ENCODE measurements at places on chromosomes 6 and 20.

DNA sequence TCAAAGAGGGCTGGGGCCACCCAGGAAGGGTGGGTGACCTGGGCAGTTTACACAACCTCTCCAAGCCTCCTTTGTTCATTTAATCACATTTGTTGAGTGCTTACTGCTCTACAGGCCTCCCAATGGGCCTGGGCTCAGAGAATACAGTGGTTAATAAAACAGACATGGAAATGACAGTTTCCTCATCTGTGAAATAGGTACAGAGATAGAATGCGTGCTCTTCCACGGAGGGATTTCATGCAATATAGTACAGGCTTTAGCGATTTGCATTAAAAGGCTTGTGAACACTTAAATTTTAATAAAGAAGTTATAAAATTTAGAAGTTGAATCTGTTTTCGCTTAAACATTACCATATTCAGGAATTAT is 802 bp upstream of the FERMT1 start:
- no peak for DNase-seq

- DNase-seq: no peak
Observed at GRCh38 chr6:137766596-137767370, 100.3 kb upstream of the TNFAIP3 start.

DNA sequence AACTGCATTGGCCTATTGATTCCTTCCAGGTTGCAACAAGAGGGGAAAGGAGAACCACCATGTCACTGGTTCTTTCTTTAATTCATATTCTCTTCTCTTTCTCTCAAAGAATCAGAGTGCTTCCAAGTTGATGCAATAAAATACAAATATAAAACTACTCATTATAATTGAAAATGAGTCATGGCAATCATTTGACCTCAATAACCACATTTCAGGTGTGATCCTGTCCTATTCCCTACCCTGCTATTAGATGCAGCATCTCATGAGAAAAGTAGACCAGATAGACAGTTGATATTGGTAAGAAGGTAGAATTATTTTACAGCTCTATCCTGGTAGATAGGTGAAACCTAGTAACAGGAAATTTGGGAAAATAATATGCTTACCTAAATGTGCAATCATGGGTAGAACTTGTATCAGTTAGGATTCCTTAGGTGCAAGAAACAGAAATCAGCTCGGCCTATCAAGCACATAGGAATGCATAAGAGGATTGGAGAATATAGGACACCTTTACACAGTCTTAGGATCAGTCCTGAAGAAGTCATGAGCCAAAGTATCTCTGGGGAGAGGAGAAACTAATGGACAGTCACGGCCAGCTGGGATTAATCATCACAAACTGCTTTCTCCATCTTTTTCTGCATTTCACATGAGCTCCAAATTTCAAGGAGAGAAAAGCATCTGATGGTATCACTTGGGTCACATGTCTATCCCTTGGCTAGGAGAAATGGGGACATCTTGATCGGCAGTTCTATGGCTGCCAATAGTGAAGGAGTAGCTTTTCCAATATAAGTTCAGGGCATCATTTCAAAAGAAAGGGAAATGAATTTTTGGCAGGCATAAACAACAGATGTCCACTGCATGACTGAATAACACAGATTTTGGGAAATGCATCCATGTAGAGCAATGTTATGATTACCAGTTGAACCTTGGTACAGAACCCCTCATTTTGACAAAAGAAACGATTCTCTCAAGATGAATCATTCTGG is 19.3 kb upstream of the RNF146 start:
- DNase-seq: no peak

DNA sequence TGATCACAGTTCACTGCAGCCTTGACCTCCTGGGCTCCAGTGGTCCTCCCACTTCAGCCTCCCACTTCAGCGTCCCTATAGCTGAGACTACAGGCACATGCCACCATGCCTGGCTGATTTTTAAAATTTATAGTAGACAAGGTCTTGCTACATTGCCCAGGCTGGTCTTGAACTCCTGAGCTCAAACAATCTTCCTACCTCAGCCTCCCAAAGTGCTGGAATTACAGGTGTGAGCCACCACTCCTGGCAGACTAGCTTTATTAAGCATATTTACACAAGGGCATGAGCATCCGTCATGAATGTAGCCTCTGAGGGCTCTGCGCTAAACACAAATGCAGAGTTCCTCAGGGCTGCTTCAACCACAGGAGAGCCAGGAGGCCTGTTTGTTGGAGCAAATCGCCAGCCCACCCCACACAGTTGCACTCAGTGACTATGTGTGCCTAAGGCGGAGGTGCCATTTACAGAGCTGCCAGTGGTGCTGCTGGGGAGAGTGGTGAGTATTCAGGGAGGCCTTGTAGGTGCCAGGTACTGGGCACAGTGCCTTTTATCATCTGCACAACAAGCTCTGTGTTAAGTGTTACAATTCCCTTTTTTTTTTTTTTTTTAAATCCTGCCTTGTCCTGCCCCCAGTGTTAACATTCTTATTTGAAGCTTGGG is 78.2 kb downstream of the PSMG4 start:
- DNase-seq: no peak

DNA sequence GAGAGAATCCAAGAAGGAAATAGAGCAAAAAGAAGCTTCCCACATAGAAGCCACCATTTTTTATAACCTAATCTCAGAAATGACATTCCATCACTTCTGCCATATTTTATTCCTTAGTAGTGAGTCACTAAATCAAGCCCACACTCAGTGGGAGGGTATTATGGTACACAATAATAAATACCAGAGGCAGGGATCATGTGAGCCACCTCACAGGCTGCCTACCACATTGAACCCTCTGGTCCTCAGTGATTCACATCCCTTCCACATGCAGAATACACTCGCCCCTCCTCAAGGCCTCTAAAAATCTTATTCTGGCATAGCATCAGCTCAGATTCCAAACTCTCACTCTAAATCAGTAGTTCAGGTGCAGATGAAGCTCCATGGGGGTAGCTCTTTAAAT is 49.4 kb downstream of the TMC2 start:
- DNase-seq: no peak

- DNase-seq: no peak
Observed at GRCh38 chr6:63572747-63573075, 431 bp downstream of the LOC128125822 start.

GRCh38 chr20:45500022-45500421 is 15.4 kb downstream of the SPINT3 start:
- no peak for DNase-seq

GRCh38 chr6:152701863-152702401 is 4.2 kb downstream of the MYCT1 start:
- DNase-seq: no peak

GRCh38 chr6:139335447-139336210 is 38.8 kb downstream of the CITED2 start:
- no peak for DNase-seq

- DNase-seq: no peak
Observed at GRCh38 chr6:129599467-129599866, 110.5 kb downstream of the ARHGAP18 start.

GRCh38 chr6:82988930-82989351 is 76.7 kb downstream of the UBE3D start:
- DNase-seq: no peak

GRCh38 chr6:41536795-41537758 is 9.1 kb upstream of the FOXP4 start:
- no peak for DNase-seq

- DNase-seq: no peak
Observed at GRCh38 chr6:25309886-25310285, 30.7 kb downstream of the CARMIL1 start.
